ENCODE measurements at places on chromosomes 5 and 9. TPM values are rescaled to one million over a fixed set of nuclear protein-coding genes. Genes with fewer than 3 reads are reported as not detected.

ANKRD55 gene
- total RNA-seq, result not detected

SREK1 gene
- 134 TPM for total RNA-seq

LCN2 gene
- total RNA-seq, result 4.9 TPM

TEX48 gene
- not detected for total RNA-seq

HAVCR1 gene
- total RNA-seq, result not detected

FGF18 gene
- total RNA-seq, result not detected

NINJ1 gene
- total RNA-seq, result 32.9 TPM

ESM1 gene
- 0.52 TPM for total RNA-seq

- no peaks in the 10 kb centered on the region for H3K36me3 ChIP-seq
- no peaks in the 10 kb centered on the region for H3K4me1 ChIP-seq
- no peak overlapping the region for H3K27ac ChIP-seq
- no peak for DNase-seq
- no peaks in the 10 kb centered on the region for H3K27me3 ChIP-seq
- no peak overlapping the region for H3K4me3 ChIP-seq
Observed at GRCh38 chr9:99878651-99879050, 27.8 kb upstream of the STX17 start.

- no peaks in the 10 kb centered on the region for H3K27me3 ChIP-seq
- no peaks in the 10 kb centered on the region for H3K4me1 ChIP-seq
- DNase-seq, result no peak
- no peak overlapping the region for H3K27ac ChIP-seq
- no peak overlapping the region for H3K4me3 ChIP-seq
Observed at GRCh38 chr5:33379757-33380156, 61.0 kb upstream of the TARS1 start.

- H3K36me3 ChIP-seq, result peaks cover 5% of the 10 kb centered on the region
- no peak overlapping the region for H3K4me3 ChIP-seq
Observed at GRCh38 chr9:137579259-137579604, 507 bp upstream of the DPH7 start.

DNA sequence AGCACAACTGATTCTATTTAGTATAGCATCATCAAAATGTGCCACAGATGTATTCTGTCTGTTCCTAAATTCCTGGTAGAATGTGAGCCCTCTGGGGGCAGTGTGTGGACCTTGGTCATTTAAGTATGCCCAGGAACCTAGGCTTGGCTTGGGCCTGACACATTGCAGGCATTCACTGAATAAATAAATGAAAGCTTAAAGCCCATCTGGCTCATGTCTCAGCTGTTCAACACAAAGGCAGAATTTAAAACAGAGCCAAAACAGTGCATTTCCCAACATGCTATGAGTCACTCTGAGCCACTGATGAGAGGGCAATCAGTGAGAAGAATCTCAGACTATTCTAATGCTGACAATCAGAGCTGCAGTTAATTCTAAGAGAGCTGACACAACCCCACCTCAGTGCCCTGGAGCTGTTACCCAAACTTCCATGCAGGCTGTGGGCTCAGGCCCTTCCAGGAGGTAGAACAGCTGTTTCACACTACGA is 8.1 kb downstream of the FAM193B start:
- no peaks in the 10 kb centered on the region for H3K27me3 ChIP-seq
- DNase-seq, result peak; percentile 58
- H3K36me3 ChIP-seq, result no peaks in the 10 kb centered on the region

DNA sequence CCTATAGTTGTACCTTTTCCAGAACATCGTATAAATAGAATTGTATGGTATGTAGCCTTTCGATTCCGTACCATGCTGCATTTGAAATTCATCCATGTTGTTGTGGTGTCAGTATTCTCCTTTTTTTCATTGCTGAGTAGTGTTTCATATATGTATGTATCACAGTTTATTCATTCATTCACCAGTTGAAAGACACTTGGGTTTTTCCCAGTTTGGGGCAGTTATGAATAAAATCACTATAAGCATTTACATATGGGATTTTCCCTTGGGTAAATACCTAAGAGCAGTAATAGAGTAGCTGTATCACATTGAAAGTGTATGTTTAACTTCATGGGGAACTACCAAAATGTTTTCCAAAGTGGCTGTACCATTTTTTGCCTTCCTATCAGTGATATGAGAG is 16.1 kb upstream of the FKTN start:
- no peak overlapping the region for H3K27ac ChIP-seq
- DNase-seq, result no peak
- H3K4me1 ChIP-seq, result no peaks in the 10 kb centered on the region
- no peaks in the 10 kb centered on the region for H3K27me3 ChIP-seq
- H3K36me3 ChIP-seq, result no peaks in the 10 kb centered on the region

GRCh38 chr5:176736301-176736930 is 73.9 kb upstream of the UNC5A start:
- H3K36me3 ChIP-seq, result no peaks in the 10 kb centered on the region
- no peaks in the 10 kb centered on the region for H3K4me1 ChIP-seq
- no peak overlapping the region for H3K27ac ChIP-seq
- DNase-seq, result no peak

DNA sequence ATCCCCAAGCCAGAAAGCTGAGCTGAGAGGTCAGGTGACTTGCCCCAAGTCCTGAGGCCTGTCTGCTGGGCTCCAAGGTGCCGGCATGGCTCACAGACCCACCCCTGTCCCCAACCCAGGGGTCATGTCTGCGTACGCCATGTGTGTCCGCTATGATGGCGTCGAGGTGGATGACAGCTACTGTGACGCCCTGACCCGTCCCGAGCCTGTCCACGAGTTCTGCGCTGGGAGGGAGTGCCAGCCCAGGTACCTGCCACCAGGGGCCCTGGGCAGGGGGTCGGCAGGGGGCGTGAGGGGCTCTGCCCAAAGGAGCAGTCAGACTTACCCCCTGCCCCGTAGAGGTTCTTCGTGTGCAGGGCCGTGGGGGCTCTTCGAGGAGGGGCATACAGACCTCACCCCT is 32.3 kb downstream of the ADAMTSL2 start:
- H3K36me3 ChIP-seq, result no peaks in the 10 kb centered on the region
- peaks cover 7% of the 10 kb centered on the region for H3K4me1 ChIP-seq
- no peak for DNase-seq
- no peak overlapping the region for H3K4me3 ChIP-seq

- no peaks in the 10 kb centered on the region for H3K27me3 ChIP-seq
- no peak overlapping the region for H3K4me3 ChIP-seq
- H3K36me3 ChIP-seq, result no peaks in the 10 kb centered on the region
- H3K27ac ChIP-seq, result no peak overlapping the region
- H3K4me1 ChIP-seq, result peaks cover 15% of the 10 kb centered on the region
Observed at GRCh38 chr5:77208507-77209163, 1.8 kb upstream of the PDE8B start.

- DNase-seq, result no peak
- no peaks in the 10 kb centered on the region for H3K27me3 ChIP-seq
- no peak overlapping the region for H3K4me3 ChIP-seq
- no peak overlapping the region for H3K27ac ChIP-seq
- H3K4me1 ChIP-seq, result no peaks in the 10 kb centered on the region
- no peaks in the 10 kb centered on the region for H3K36me3 ChIP-seq
Observed at GRCh38 chr5:33059081-33059480, 348.0 kb downstream of the NPR3 start.

DNA sequence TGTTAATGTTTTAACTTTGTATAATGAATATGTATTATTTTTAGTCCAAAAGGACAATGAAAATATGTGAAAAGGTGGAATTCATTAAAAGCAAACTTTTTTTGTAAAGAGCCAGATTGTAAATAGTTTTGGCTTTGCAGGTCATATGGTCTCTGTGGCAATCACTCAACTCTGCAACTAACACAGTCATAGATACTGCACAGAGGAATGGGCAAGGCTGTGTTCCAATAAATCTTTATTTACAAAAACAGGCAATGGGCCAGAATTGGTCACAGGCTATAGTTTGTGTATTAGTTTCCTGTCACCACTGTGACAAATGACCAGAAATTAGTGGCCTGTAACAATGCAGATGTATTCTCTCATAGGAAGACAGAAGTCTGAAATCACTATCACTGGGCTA is 125.4 kb upstream of the PTCH1 start:
- no peaks in the 10 kb centered on the region for H3K36me3 ChIP-seq
- no peaks in the 10 kb centered on the region for H3K27me3 ChIP-seq
- no peak overlapping the region for H3K4me3 ChIP-seq
- no peak overlapping the region for H3K27ac ChIP-seq
- DNase-seq, result no peak
- no peaks in the 10 kb centered on the region for H3K4me1 ChIP-seq

DNA sequence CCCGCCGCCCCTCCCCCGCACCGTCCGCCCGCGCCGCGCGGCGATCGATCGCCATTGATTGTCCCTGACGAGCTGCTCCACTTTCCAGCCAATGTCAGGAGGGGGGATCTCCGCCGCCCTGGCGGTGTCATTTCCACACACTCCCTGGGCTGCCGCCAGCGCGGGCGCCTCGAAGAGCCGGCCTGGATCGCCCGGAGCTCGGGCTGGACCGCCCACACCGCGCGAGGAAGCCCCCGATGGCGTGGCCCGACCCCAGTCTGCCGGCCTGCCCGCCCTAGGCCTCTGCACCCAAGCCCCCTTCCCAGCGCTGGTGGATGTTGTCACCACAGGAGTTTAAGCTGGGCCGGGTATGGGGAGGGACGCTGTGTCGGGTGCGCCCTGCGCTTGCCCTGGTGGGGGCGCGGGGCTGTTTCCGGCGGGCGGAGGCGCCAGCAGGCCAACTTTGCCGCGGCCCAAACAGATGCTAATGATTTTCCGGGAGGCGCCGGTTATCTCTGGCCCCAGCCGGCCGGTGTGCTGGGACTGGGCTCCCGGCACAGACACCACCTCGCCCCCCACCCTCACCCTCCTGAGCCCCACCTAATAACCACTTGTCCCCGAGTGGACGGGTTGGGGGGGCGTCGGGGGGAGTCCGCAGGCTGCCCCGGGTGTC is 10.6 kb upstream of the CXXC5 start:
- H3K36me3 ChIP-seq, result no peaks in the 10 kb centered on the region
- no peaks in the 10 kb centered on the region for H3K27me3 ChIP-seq
- peaks cover 66% of the 10 kb centered on the region for H3K4me1 ChIP-seq
- peak overlapping the region; percentile 13 for H3K4me3 ChIP-seq

DNA sequence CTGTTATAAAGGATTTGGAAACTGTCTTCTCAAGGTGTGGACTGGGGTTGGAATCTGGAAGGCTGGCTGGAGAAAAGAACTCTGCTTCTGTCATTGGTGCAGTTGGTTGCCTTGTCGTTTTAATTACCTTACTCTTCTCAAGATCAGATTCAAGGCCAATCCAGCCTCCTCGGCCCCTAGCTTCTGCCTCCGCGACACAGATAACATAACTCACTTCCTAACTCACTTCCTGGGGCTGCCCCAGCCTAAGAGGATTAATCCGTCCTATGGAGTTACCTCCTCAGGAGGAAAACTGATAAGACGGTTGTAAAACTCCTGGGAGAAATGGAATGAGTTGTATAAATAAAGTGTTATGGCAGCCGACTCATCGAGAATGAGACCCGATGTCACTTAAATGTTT is 389.1 kb upstream of the WWC1 start:
- H3K27me3 ChIP-seq, result no peaks in the 10 kb centered on the region
- no peak overlapping the region for H3K27ac ChIP-seq
- no peaks in the 10 kb centered on the region for H3K4me1 ChIP-seq
- H3K4me3 ChIP-seq, result no peak overlapping the region
- DNase-seq, result no peak

DNA sequence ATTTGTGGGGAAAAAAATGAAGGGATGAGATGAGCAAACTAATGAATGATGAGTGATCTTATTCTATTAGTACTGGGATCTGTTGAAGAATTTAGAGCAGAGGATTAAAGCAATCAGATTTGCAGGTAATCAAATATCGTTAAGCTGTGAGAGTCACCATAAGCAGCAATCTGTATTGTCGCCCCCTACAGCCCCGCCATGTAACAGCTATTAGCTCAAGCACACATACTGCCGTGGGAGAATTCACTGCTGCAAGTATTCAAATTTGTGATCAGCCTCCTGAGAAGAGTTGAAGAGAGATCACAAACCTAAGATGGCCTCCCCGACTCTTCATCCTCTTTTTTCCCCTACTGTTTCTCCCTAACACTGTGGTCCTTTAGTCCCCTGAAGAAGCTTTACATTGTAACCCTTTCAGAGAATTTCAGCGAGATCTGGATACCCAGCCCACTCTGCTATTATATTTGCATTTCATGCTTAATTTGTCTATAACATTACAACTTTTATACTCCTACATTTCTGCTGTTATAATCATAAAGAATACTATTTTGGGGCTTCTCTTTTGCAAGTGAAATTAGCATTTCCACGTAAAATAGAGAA is 28.5 kb upstream of the PHF24 start:
- no peak overlapping the region for H3K27ac ChIP-seq
- no peak overlapping the region for H3K4me3 ChIP-seq
- H3K27me3 ChIP-seq, result no peaks in the 10 kb centered on the region
- DNase-seq, result peak; percentile 71
- H3K4me1 ChIP-seq, result no peaks in the 10 kb centered on the region

DNA sequence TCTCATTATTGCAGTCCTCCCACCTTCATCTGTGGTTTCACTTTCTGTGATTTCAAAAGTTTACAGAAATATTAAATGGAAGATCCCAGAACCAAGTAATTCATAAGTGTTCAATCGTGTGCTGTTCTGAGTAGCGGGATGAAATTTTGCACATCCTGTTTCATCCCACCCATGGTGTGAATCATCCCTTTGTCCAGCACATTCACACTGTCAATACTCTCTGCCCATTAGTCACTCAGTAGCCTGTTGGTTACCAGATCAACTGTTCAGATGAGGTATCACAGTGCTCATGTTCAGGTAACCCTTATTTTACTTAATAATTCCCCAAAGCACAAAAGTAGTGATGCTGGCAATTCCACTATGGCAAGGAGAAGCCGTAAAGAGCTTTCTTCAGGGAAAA is 26.8 kb downstream of the FAM81B start:
- DNase-seq, result no peak
- no peak overlapping the region for H3K27ac ChIP-seq
- H3K4me1 ChIP-seq, result no peaks in the 10 kb centered on the region
- H3K36me3 ChIP-seq, result no peaks in the 10 kb centered on the region

DNA sequence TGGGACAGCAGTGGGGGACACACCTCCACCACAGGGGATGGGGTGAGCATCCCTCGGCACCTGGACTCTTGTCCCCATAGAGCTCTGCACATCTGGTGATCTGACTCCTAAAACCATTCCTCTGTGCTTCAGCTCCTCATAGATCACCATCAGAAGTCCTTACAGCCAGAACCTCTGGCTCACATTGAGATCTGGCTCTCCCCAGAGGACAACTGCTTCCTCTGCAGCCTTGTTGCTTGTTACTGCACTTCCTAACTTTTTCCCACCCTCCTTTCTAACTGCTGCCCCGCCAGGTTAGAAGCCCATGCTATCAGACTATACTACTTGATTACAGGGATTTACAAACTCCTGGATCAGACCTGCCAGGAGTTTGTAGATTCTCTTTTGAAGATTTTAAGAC is 64.5 kb downstream of the ARSB start:
- no peak overlapping the region for H3K27ac ChIP-seq
- peaks cover 54% of the 10 kb centered on the region for H3K4me1 ChIP-seq
- H3K27me3 ChIP-seq, result no peaks in the 10 kb centered on the region
- no peaks in the 10 kb centered on the region for H3K36me3 ChIP-seq
- H3K4me3 ChIP-seq, result no peak overlapping the region
- DNase-seq, result no peak
